Hair follicle dermal papilla cell (primary cell): ENCODE measurements at places on chromosomes 4 and X. TPM values are rescaled to one million over a fixed set of nuclear protein-coding genes. Genes with fewer than 3 reads are reported as not detected.

The ABLIM2 gene
- total RNA-seq: 0.12 TPM in 1 of 2 replicates, not detected in the other

The ELOVL6 gene
- total RNA-seq: 13.1 and 16.5 TPM in 2 replicates

The ABCB7 gene
- 19.6 and 21.3 TPM in 2 replicates for total RNA-seq

The VCX gene
- total RNA-seq: not detected in 2 replicates

The RRH gene
- total RNA-seq: not detected in 2 replicates

The IL13RA2 gene
- 5.7 and 11.8 TPM in 2 replicates for total RNA-seq

The APOO gene
- total RNA-seq: 6.6 and 7.1 TPM in 2 replicates

The MXD4 gene
- 68.3 and 79.8 TPM in 2 replicates for total RNA-seq

The TCEAL1 gene
- total RNA-seq: 16.2 and 24.5 TPM in 2 replicates

The MEPE gene
- total RNA-seq: not detected in 2 replicates

The PAGE1 gene
- total RNA-seq: not detected in 2 replicates

The CLDN22 gene
- under 0.01 TPM in 2 replicates for total RNA-seq

The SERTM2 gene
- not detected in 2 replicates for total RNA-seq

The MAGEA12 gene
- total RNA-seq: not detected in 2 replicates

The MID2 gene
- total RNA-seq: 32.9 and 34.7 TPM in 2 replicates

The ERAS gene
- total RNA-seq: 0.36 TPM in 1 of 2 replicates, not detected in the other

The FRMD7 gene
- 0.12 and 0.65 TPM in 2 replicates for total RNA-seq

The FDCSP gene
- total RNA-seq: not detected in 2 replicates

The FAT1 gene
- total RNA-seq: 279 and 334 TPM in 2 replicates

The CLNK gene
- not detected in 2 replicates for total RNA-seq

The KDR gene
- total RNA-seq: 0.12 and 0.16 TPM in 2 replicates

The KCNE5 gene
- total RNA-seq: 0.16 and 0.24 TPM in 2 replicates

The SMIM31 gene
- total RNA-seq: not detected in 2 replicates
